ENCODE measurements at places on chromosomes 4 and X. TPM values are rescaled to one million over a fixed set of nuclear protein-coding genes. Genes with fewer than 3 reads are reported as not detected.

DNA sequence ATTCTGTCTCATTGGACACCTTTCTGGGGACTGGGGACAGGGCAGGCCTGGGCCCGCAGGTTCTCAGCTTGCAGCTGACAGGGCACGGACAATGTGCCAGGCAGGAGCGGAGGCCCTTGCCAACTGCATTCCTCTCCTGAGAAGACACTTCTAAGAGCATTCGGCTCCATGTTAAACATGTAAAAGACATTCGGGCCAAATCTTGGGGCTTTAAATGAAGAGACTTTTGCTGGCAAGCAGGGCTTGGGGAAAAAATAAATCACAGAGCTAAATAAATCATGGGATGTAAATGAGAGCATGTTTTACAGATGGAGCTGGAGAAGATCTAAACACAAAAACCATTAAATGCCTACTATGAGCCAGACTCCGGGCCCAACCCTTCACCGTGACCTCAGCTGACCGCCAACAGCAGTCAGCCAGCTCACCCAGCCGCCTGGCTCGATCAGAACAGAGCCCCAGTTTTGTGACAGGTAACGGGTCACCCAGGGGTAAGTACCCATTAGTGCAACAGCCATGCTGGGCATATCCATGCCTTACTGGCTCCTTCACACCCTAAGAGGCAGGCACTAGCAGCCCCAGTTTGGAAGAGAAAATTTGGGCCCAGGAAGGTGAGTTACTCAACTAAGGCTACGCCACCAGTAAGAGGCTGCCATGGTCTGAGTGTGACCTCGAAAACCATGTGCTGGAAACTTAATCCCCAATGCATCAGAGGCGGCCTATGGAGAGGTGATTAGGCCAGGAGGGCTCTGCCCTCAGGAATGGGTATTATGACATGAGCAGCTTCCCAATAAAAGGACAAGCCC, 14.7 kb downstream of the WDR1 start:
- DNase-seq = no peak

DNA sequence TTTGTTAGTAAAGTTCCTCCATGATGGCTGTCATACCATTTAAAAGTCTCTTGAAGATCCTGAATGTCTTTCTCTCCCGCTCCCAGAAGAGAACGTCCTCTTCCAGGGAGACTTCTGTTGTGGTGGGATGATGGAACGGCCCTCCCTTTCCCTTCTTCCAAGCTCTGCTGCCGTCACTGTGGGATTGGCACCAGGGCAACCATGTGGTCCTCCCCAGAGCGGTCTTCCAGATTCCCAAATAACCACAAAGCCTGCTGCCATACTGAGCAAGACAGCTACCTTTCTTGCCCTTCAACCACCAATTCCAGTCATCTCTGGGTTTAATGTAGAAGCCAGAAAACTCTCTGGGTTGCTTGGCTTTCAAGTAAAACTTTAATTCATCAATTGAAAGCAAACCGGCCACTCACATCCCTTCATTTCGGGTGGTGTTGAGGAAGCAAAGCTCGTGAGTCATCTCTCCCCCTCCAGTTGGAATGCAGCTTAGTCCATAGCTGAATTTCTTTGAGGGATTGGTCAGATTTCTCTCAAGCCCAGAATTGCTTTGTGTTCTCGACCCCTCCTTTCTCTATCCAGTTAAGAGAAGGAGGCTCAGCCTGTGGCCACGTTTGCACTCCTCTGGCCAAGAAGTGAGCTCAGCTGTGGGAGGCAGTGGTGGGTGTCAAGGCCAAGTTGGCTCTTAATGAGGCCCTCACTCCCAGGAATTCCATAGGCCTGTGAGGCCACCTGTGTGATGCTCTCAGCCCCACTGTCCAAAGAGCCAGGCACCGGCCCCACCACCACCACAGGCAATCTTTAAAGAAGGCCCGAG, 36.9 kb downstream of the FHDC1 start:
- no peak for DNase-seq

- DNase-seq = no peak
These were observed 280.3 kb upstream of the INTU start for GRCh38 chr4:127352220-127353113.

The UGT2B28 gene
- total RNA-seq = not detected

The NSUN7 gene
- 1.3 TPM for total RNA-seq

Measured in foreskin keratinocyte (primary cell).